Activated naive CD4-positive, alpha-beta T cell treated with Interleukin-2 at 50 U/mL for 16 hours (primary cell): ENCODE measurements at places on chromosomes 7 and 10.

GRCh38 chr7:2172311-2173188, 60.2 kb downstream of the MAD1L1 start:
- DNase-seq = no peak

- DNase-seq = no peak
These were observed 174.6 kb downstream of the PIP4K2A start for GRCh38 chr10:22539579-22540298.

- DNase-seq = no peak
These were observed 135.6 kb downstream of the VPS41 start for GRCh38 chr7:38773430-38773829.

- DNase-seq = no peak
These were observed 80.9 kb upstream of the ATP6V0A4 start for GRCh38 chr7:138878856-138879255.

GRCh38 chr7:122064971-122065370, 79.1 kb downstream of the AASS start:
- DNase-seq = no peak

DNA sequence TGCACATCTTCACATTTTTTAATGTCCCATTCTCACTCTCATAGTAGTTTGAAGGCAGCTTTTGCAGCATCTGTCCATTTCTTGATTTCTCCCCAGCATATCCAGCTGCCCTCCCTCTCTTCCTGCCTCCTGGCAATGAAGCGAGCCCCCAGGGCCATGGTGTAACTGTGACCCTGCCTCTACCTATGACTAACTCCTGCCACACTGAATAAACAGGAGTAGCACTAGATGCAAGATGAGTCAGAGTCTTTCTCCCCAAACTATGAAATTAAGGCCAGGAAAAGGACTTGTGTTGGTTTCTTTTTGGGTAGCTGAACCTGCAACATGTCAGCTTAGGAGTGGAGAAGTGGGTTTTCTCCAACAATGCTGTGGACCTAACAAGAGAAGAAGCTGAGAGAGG, 329.0 kb downstream of the RNLS start:
- no peak for DNase-seq

GRCh38 chr7:4634166-4634565, 47.9 kb upstream of the FOXK1 start:
- no peak for DNase-seq

DNA sequence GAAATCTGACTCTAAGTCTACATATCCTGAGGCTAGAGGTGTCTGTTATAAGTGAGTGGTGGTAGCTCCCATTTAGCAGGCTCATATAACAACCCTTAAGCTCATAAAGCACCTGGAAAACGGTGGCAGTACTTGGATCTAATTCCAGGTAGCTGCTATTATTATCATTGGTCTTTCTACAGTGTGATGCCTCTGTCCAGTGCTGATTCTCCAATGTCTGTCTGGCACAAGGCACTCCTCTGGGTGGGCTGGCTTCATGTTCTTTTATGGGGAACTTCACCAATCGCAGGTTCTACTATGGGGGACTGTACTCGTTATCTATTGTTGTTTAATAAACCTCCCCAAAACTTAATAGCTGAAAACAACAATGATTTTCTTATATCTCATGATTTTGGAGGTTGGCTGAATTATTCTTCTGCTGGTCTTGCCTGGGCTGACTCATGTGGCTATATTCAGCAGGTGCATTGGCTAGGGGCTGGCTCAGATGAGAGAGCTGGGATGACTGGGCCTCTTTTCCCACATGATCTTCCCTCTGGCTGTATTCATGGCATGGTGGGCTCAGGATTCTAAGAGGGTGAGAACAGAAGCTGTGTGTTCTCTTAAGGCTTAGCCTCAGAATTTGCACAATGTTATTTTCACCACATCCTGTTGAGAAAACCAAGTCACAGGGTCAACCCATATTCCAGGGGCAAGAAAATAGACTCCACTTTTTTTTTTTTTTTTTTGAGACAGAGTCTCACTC, 93.0 kb upstream of the PCGF5 start:
- no peak for DNase-seq

- peak; percentile 55 for DNase-seq
These were observed 601.3 kb downstream of the GALNT17 start for GRCh38 chr7:71733107-71733870.

DNA sequence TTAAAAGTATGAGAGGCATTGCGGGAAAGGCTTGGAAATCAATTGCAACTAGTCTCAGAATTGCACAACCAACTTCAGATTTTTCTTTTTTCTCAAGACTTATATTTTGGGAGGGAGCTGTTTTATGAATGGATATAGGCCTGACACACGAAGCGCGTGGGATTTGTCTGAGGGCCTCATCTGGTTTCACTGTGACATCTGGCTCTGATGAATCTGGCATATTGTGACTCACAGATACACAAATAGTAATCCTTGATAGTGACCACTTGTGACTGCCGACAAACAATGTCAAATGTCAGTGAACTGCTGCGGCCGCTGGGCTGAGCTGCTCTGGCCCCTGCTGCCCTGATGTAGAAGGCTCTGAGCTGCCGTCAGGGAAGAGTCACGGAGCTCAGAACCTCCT, 655.1 kb downstream of the INHBA start:
- DNase-seq = no peak

DNA sequence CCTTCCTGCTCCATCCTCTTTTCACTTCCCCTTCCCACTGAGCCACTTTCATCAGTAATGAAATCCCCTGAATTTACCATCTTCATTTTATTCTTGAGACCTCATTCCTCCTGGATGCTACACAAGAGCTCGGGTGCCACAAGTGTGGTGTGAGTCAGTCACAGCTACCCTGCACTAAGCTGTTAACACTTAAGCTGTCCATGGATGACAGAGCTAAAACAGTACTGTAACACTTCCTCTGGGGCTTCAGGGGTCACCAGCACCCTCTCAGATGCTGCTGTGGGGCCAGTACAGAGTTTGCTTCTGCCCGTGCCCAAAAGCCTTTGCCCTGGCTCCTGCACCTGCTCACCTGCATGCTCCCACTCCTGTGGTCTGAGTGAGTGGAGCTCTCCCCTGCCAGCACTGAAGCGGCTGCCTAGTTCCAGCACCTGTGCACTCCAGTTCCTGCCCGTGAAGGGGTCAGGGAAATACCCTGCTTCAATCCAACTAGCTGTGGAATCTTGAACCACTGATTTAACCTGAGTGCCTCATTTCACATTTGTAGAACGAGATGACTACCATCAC, 71.9 kb downstream of the POT1 start:
- no peak for DNase-seq

- no peak for DNase-seq
These were observed 37.1 kb upstream of the COMTD1 start for GRCh38 chr10:75272896-75273295.

GRCh38 chr10:6788231-6788630, 208.2 kb upstream of the PRKCQ start:
- DNase-seq = no peak

GRCh38 chr7:915291-916218, 38.9 kb downstream of the ADAP1 start:
- DNase-seq = no peak

DNA sequence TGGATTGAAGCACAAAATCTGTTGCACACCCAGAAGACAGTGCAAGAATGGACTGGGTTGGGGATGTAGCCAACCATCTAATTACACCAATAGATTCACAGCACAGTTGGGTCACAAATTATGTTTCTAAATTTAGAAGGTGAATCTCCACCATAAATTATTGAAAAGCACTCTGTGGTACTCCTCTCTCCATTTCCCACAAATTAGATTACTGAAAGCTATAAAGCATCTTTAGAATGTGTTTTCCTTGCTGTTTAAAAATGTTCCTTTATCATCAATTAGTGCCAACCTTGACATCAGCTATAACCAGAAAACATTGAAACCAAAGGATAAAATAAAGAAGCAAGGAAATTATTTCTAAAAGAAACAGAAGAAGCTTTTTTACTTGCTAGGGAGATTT, 39.9 kb upstream of the HDAC9 start:
- DNase-seq = no peak

GRCh38 chr7:4962872-4963775, 4.1 kb upstream of the MMD2 start:
- DNase-seq = no peak

GRCh38 chr7:130087364-130087763, 17.0 kb downstream of the KLHDC10 start:
- no peak for DNase-seq

DNA sequence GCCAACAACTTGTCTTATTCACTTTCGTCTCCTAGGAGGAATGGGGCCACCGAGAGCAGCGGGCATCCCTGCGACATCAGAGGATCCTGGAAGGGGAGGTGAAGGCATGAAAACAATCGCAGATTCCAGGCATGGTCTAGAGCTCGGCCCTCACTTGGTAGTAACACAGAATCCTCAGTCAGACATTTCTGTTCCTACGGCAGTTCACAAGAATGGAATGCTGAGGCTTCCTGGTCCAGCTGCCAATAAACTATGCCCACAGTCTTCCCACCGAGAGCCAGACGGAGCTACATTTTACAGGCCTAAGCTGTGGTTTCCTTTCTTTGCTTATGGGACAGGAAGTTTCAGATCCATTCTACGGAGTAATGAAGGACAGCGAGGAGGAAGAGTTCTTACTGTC, 75.8 kb downstream of the OR13A1 start:
- no peak for DNase-seq

DNA sequence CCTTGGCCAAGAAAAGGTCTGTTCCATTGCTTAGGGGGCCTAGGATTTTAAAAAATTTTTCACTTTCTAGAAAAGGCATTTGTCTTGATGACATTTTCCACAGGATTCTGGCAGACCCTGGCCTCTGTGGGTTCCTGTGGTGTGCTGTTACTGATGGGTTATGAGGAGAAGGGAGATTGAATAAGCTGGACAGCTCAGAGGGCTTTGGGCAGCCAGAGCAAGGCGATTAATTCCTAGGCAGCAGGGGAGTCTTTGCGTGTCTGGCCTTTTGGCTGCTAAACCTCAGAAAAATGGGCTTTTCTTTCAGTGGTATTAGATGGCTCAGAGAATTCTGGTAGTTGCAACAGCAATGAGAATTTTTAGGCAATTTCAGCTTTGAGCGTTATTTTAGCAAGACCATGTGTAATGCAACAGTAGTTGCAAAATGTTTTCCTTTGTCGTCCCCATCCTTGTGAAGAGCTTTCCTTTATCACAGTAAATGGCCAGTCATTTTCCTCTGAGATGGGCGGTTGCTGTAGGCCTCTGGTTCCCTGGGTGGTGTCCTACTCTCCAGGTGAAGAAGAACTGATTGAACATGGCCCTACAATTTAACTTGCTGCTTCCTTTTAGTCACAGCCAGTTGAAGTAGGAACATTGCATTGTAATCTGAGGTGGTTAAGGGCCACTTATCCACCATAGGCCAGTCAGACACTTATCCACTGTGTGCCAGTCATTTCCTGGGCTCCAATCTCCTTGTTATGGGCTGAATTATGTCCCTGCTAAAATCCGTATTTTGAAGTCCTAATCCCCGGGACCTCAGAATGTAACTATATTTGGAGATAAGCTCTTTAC, 43.2 kb downstream of the SH2D4B start:
- DNase-seq = no peak

DNA sequence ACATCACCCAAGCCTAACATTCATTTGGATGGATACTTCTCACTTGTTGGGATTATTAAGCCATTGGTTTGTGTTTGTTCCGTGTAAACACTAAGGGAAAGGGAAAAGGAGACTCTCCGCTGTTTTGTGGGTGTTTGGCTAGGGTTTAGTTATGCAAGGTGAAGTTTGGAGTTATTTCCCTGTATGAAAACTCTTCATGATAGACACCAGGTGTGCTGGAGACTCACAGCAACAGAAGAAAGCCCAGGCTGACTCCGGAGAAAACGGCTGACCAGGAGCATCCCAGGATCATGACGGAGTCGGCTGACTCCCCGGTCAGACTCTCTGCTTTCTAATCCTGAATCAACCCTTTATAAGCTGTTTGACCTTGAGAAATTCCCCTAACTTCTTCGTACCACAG, 94.1 kb upstream of the KLF6 start:
- DNase-seq = no peak

DNA sequence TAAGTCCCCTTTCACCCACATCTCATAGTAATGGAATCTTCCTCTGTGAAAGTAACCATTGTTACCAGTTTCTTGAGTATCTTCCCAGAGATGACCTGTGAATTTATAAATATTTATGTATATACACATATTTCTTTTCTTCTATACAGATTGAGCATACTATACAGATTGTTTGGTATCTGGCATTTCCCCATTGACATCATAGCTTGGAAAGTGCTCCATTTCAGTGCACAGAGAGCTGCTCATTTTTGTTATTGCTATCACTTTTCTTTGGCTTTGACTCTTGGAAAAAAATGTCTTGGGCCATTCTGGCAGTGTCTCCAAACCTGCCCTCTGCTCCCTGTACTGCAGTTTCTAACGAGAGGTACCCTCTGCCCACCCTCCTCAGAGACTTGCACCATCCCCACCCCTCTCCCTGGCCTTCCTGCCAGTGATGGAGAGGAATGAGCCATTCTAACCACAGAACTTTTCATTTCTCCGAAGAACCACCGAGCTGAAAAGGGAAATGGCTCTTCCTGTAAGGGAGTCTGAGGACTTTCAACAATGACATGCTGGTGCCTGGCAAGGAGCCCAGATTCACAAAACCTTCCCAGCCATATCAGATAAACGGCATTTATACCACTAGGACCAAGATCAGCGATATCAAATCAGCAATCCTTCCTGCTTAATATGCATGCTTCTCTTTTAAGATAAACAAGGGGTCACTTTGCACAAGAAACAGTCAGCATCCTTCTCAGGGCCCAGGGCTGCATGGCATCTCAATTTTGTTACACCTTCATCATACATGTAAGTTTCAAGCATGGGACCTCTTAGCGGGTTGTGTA, 19.7 kb upstream of the CCSER2 start:
- peak; percentile 30 for DNase-seq

- DNase-seq = no peak
These were observed 3.2 kb downstream of the HOXA5 start for GRCh38 chr7:27140126-27140857.

- DNase-seq = no peak
These were observed 23.6 kb downstream of the IFIT3 start for GRCh38 chr10:89351412-89351779.

- no peak for DNase-seq
These were observed 153.1 kb downstream of the TPK1 start for GRCh38 chr7:144682581-144683280.

GRCh38 chr7:5362466-5362865, 61.2 kb downstream of the TNRC18 start:
- no peak for DNase-seq

GRCh38 chr7:44145479-44145968, 4.4 kb upstream of the MYL7 start:
- DNase-seq = peak; percentile 56

GRCh38 chr7:126700807-126701604, 551.7 kb downstream of the GRM8 start:
- peak; percentile 62 for DNase-seq

GRCh38 chr7:86939197-86939814, 120.1 kb downstream of the ELAPOR2 start:
- DNase-seq = peak; percentile 13

- no peak for DNase-seq
These were observed 207.1 kb downstream of the TRIL start for GRCh38 chr7:28750981-28751380.

DNA sequence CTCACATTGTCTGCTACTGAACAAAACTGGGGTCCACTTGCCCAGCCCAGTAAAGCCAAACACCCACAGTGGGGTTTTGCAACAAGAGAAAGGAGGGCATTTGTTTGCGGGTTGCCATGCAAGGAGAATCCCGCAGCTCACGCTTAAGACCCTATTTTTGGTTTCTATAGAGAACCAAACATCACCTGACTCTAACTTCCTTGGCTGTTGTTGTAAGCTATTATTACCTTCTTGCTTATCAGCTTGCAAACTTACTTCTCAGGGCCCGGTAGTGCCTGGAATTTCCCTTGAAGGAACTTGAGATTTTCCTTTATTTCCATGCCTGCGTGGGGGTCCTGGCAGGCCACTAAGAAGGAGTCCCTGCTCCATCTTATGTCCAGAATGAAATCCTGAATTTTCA, 20.7 kb downstream of the IFIT3 start:
- no peak for DNase-seq
